ENCODE measurements at places on chromosomes 5 and 9. TPM values are rescaled to one million over a fixed set of nuclear protein-coding genes. Genes with fewer than 3 reads are reported as not detected.

Gene WWC1
- 6.1 TPM for total RNA-seq

DNA sequence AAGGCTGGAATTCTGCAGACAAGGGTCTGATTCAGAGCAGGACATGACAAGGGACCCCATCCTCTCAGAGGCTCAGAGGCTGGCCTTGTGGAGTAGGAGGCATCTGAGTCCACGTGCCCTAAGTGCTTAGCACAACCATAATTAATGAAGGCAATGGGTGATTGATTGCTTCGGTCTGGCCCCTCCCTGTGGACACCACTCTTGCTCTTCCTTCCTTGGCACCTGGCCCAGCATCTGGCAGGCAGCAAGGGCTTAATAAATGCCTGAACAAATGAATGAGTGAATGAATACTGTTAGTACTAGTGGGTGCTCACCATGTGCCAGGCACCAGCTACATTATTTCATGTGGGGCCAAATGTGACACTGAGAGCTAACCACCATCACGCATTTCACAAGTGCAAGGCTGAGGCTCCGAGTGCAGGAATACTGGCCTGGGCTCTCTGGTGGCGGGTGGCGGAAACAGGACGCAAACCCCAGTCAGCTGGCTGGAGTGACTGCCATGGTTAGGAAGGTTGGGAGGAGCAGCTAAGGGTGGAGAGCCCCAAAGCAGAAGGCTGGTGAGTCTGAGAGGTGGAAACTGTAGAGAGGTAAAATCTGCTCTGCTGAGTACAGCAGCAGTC lies 53.6 kb downstream of the ASS1 start:
- DNase-seq = no peak

Gene STOM
- total RNA-seq = 45.8 TPM

GRCh38 chr5:140143521-140144258 lies 18.0 kb downstream of the IGIP start:
- no peak for DNase-seq

DNA sequence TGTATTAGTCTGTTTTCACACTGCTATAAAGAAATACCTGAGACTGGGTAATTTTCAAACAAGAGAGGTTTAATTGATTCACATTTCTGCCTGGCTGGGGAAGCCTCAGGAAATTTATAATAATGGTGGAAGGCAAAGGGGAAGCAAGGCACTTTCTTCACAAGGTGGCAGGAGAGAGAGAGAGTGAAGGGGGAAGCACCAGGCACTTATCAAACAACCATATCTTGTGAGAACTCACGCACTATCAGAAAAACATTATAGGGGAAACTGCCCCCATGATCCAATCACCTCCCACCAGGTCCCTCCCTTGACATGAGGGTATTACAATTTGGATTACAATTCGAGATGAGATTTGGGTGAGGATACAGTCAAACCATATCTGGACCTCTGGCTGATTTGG lies 34.7 kb downstream of the ADRB2 start:
- no peak for DNase-seq

DNA sequence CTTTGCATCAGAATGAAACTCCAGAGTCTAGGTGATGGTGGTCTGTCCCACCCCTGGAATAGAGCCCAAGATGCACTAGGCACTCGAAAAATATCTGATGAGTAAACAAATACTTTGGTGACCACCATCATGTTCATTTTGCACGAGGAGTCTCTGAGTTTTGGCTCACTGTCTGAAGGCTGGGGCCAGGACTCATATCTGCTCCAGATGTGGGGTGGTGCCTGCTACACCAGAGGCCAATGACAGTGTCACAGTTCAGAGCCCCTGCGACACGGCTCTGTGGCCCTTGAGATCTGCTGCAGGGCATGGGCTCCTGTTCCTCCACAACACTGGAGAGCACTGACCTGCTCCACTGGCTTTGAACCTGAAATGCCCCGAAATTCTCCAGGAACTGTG lies 164.6 kb downstream of the ROR2 start:
- no peak for DNase-seq

Gene C9orf153
- not detected for total RNA-seq

GRCh38 chr5:103847060-103847459 lies 284.5 kb upstream of the NUDT12 start:
- peak; percentile 58 for DNase-seq

DNA sequence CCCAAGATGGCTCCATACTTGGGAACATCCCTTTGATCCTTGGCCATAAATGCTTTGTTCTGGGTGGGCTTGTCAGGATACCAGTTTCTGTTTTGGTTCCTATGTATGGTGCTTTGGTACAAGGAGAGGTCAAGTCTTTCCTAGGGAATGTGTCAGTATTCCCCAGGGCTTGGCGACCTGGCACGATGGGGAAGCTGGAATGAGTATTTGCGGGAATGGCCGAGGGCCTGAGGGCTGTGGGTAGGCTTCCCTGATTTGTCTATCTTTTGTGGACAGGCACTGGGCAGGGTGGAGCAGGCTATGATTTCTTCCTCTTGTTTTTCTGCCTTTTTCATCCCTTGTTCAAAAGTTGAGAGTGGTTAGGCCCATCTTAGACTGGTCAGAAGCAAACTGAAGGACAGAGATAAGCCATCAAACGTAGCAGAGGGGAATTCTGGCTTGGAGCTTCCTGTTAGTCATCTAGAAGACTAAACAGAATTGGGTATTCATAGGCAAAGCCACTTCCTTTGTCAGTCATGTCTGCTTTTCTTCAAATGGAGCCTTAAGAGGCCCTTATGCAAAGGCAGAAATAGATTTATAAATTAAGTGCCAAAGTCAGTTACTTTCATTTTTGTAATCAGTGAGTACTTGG lies 13.7 kb downstream of the DOCK2 start:
- peak; percentile 92 for DNase-seq

Measured in M059J (cell line).